Left renal pelvis (tissue), 4 donors: ENCODE measurements at places on chromosomes 2 and 18.

DNA sequence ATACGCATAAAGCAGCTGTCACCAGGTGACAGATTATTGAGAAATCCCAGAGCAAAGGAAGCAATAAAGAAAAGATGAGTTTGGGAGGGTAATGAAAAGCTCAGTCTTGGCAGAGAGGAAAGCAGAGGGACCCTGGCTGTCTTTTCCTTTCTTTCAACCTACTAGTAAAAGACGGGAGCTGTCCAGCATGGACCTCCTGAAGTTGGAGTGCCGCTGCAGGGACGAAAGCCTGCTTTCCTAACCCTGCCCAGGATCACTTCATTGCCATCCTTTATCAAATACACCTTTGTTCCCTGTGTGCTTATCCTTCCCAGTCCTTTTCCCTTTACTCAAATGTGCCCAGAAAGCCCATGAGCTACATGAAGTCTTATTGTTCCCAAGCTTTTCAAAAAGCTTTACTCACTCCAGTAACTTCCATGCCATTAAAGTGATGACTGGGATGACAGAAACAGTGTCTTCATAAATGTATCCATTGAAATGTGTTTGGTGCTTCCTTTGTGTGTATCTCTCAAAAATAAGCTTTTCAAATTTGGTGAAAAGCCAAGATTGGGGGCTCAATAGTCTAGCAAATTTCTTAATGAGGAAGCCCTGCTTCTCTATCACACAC lies 3.7 kb upstream of the SPR start:
- DNase-seq = peak; percentile 49

- DNase-seq = no peak
Measured at GRCh38 chr18:25187521-25188192, 164.3 kb downstream of the ZNF521 start.

GRCh38 chr2:213290501-213290900 lies 6.2 kb downstream of the SPAG16 start:
- no peak for DNase-seq

GRCh38 chr2:2530334-2530733 lies 199.3 kb upstream of the MYT1L start:
- no peak for DNase-seq

DNA sequence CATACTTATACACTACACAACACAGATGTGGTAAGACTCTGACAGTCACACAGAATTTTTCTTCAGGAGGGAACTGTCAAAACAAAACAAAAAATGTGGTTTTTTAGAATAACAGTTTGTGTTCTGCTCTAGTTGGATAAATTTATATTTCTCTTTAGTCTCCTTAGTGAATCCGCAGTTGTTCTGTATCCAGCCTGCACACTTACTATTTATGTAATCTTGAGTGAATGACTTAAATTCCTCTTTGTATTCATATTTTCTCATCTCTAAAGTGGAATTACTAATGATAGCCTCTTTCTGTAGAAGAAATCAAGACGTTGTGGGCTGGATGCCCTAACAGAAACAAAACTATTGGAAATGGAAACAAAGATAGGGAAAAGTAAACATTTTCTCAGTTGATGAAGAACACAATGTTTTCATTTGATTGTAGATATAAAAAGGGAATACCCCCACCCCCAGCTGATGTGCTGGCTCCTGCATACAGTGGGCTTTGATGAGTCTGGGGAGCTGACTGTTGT lies 375.2 kb downstream of the TRIB2 start:
- no peak for DNase-seq

DNA sequence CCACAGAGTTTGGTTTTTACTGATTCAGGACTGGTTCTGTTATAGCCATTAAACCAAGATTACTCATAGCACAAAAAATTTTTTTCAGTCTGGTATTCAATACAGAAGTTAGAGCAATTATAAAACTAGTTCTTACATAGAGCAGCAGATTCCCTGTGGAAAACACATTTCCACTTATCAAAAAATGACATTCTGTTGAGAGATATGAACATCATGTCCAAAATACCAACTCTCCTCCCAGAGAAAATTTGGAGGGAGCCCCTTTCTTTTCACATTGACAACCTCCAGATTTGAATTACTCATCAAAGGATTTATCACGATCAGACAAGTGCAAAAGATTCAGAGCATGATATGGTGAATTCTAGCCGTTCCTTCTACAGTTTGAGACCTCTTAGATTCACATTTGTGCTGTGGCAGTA lies 126.8 kb upstream of the SERPINE2 start:
- no peak for DNase-seq

GRCh38 chr2:210442878-210443277 lies 33.7 kb downstream of the LANCL1 start:
- DNase-seq = no peak

DNA sequence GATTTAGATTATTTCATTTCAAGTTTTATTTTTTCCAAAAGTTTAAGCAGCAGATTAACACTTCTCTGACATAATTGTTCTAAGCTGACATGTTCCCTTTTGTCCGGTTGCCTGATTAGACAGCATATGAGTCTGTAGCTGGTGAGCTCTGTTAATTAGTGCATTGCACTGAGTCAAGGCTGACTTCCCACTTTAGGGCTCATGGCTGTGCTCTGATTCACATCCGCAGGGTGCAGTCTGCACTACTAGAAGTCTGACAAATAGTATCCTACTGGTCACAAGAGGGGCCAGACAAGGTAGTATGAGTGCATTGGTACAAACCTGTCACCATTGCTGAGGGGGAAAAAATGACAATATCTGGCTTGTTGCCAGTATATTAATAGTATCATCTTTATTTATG lies 443.9 kb upstream of the ZNF804A start:
- no peak for DNase-seq

- no peak for DNase-seq
Measured at GRCh38 chr2:47072728-47073191, 82.3 kb downstream of the STPG4 start.

DNA sequence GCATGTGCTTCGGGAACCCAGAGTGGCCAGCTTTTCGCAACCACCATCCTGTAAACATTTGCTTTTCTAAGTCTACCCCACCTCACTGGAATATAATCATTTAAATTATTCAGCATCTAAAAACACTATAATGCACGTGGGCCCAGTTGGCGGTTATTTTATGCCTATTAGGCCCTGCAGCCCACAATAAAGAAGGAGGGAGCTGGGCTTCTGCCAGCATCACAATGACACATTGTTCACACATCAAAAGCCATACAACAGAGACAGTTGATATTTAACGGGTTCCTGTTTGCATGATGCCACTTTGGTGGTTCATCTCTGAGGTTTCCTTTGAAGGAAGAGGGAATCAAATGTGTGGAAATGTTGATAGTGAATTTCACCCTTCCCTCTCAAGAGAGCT lies 916.0 kb upstream of the CELF4 start:
- DNase-seq = no peak

GRCh38 chr2:9385841-9386240 lies 37.5 kb downstream of the ITGB1BP1 start:
- no peak for DNase-seq

DNA sequence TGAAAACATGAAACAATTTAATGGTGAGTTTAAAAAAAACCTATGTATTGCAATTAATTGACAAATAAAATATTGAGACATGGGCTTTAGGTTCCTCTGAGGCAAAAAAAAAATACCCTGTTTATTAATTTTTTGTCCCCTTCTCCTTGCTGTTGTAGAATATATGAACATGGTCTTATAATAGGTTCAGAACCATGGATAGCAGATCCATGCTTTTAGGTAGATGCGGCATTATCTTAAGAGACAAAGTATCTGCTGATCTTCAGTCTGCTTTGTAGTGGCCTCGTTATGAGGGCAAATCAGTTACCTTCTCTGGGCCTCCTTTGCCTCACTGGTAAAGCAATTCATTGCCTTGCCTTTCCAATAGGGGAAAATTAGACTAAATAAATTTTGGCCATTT lies 850.7 kb downstream of the NRXN1 start:
- DNase-seq = no peak

- no peak for DNase-seq
Measured at GRCh38 chr2:219089330-219089729, 28.6 kb upstream of the IHH start.

DNA sequence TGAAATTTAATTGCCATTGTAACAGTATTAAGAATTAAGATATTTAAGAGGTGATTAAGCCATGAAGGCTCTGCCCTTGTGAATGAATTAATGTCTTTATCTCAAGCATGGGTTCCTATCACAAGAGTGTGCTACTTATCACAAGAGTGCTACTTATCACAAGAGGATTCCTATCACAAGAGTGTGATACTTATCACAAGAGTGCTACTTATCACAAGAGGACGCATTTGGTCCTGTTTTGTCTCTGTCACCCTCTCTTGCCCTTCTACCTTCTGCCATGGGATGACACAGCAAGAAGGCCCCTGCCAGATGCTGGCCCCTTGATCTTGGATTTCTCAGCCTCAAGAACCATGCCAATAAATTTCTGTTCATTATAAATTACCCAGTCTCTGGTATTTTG lies 13.2 kb upstream of the COL5A2 start:
- no peak for DNase-seq

DNA sequence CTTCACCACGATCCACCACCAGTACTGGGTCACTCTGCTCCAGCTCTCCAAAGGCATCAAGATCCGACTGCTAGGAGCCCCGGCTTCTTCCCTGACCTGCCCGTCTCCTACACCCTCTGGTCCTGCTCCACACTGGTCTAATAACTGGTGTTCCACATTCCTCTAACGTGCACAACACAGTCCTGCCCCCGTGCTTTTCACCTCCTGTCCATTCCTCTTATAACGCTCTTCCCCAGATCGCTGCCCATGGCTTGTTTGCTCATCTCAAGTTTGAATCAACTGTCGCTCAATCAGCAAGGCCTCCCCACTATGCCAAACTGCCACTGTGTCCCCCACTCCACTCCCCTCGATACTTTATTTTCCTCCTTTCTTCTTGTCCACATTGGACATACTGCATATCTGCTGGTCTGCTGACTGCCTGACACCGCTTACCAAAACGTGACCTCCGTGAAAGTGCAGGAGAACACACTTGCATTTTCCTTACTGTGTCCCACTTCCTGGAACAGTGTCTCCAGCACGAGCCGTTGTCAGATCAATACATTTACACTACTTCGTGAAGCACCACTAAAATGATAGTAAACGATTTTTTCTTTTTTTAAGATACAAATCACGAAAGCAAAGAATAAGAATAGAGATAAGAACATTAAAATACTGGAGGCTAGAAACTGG lies 6.5 kb downstream of the HDLBP start:
- no peak for DNase-seq

DNA sequence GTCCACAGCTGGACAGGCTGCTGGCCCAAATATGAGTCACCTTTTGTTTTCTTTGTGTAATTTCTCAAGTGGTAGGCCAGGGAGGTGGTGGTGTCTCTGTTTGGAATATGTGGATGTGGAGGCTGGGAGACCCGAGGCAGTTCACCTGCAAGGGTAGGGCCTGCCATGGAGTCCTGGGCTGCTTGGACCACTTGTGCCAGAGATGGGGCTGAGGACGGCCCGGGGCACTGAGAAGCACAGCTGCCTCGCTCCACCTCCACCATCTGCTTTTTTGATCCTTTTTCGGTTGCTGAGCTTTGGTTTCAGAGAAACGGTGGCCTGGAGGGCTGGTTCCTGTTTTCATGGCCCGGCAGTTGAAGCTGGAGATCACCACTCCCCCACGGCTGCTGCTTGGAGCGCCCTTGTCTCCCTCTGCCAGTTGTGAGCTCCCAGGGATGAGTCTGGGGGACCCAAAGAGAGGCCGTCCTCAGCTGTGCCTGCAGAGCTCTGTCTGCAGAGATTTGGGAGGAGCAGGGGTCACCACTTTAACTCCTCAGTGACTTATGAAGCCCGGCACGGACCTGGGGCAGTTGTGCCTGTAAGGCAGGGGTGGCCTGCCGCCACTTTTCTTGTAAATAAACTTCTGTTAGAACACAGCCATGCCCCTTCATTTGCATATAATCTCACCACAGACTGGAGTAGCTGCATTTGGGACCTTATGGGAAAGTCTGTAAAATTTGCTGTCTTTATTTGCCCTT lies 67.6 kb upstream of the MCFD2 start:
- DNase-seq = no peak

GRCh38 chr2:204110338-204110741 lies 173.8 kb downstream of the ICOS start:
- no peak for DNase-seq

DNA sequence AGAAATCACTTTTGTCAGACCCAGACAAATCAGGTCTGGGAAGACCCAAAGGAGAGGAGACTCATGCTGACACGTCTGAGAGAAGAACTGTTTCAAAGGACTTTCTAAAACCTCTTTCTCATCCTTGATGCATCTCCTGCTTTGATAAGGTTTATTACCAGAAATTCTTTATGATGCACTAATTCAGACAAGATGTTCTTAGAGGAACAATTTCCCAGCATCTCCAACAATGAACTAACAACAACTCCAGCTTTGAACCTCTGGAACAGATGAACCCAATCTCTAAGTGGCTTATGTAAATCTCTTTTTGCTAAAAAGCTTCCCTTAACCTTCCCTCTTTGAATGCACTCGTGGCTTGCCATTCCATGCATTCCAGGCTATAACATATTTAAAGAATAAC lies 15.9 kb upstream of the SERPINB11 start:
- DNase-seq = no peak

DNA sequence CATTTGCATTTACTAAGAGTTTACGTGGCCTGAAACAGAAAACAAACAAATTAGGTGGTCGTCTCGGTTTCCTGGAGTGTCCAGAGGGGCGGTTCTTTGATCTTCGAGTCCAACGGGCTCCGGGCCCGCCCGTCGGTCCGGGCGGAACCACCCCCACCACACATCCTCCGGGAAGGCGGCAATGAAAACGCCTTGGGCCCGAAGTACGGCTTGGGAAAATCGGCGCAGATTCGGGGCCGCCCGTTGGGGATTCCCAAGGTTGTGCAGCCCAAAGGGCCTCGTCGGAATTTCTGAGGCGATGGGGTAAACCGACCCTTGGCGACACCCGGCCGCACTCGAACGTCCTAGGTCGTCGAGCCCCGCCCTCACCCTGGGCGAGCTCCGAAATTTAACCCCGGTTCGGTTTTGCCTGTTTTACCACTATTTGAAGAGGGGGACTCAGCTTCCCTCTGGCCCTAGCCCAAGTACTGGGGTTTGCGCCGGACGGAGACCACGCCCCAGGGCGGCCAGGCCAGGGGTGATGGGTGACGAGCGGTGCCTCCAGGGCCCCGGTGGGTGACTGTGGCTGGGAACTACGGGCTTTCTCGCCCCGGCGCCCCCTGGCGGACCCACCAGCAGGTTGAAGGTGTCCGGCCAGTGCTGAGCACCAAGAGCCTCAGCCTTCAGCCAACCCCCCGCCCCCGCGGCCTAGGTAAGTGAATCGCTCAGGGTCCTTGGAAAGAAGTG lies 1.9 kb upstream of the CFAP53 start:
- no peak for DNase-seq

GRCh38 chr18:55245211-55245614 lies 286.0 kb upstream of the CCDC68 start:
- DNase-seq = no peak

- DNase-seq = no peak
Measured at GRCh38 chr18:24947521-24948305, 404.3 kb downstream of the ZNF521 start.

DNA sequence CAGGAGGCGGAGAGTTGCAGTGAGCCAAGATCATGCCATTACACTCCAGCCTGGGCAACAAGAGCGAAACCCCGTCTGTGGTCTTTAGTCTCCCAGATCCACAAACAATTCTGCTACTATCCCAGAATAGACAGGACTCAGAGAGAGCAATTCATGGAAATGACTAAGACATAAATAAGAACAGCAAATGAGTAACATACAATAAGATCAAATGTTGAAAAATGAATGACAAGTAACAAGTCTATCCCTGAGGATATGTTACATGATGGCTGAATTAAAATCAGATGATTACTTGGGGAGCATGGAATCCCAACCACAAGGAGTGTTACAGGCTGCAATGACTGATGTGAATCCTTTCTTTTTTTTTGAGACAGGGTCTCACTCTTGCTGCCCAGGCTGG lies 10.3 kb downstream of the ARL5A start:
- DNase-seq = no peak

GRCh38 chr18:54392543-54393023 lies 34.9 kb downstream of the C18orf54 start:
- peak; percentile 54 for DNase-seq
